ENCODE measurements at places on chromosomes 4 and X.

DNA sequence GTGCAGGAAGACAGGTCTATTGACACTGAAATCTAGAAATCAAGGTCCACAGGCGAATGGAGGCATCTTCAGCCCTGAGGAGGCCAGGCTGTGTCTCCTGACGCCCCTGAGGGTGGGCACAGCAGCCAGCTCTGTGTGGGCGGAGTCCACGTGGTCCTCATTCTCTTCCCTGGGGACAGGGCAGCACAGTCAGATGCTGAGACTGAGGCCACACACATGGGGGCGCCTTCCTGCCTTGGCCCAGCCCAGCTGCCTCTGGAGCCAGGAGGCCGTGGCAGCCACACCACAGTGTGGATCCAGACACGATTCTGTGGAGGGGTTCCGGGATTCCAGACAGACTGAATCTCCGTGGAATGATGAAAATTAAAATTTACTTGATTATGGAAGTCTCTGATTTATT, 20.8 kb downstream of the FGFR3 start:
- no peak for DNase-seq

GRCh38 chr4:127905029-127905428, 24.3 kb downstream of the PLK4 start:
- DNase-seq = no peak

DNA sequence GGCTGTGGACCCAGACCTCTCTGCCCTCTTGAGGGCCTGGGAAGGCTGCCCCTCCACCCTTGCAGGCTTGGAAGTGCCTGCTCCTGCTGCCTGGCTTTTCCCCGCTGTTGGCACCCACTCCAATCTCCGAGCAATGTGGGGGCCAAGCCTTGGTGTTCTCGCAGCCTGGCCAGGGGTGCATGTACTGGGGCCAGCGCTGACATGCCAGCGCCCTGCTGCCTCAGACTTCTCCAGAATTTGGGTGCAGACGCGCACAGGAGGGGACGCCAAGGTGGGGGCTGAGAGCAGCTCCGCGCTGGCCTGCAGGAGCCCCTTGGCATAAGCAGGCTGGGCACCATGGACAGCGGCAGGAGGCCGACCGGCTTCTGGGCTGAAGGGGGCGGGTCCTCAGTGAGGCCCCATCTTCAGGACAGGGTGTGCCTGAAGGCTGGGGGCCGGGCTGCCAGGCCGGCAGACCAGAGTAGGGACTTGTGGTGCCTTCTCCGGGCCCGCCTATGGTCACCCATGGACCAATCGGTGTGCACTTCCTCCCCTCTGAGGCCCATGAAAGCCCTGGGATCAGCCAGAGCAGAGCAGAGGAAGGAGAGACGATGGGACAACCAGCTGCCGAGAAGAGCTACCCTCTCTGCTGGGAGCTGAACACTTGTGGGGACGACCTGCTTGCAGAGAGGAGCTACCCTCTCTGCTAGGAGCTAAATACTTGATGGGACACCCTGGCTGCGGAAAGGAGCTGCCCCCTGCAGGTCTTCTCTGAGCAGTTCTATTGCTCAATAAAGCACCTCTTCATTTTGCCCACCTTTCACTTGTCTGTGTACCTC, 118.3 kb downstream of the DNAAF6 start:
- no peak for DNase-seq

- DNase-seq = no peak
Observed at GRCh38 chr4:31343061-31343460, 622.9 kb downstream of the PCDH7 start.

GRCh38 chr4:176377780-176378179, 58.0 kb downstream of the SPCS3 start:
- DNase-seq = no peak

- no peak for DNase-seq
Observed at GRCh38 chrX:149837639-149838038, 43.3 kb upstream of the MAGEA8 start.

GRCh38 chr4:4704267-4704666, 155.2 kb upstream of the MSX1 start:
- DNase-seq = no peak

DNA sequence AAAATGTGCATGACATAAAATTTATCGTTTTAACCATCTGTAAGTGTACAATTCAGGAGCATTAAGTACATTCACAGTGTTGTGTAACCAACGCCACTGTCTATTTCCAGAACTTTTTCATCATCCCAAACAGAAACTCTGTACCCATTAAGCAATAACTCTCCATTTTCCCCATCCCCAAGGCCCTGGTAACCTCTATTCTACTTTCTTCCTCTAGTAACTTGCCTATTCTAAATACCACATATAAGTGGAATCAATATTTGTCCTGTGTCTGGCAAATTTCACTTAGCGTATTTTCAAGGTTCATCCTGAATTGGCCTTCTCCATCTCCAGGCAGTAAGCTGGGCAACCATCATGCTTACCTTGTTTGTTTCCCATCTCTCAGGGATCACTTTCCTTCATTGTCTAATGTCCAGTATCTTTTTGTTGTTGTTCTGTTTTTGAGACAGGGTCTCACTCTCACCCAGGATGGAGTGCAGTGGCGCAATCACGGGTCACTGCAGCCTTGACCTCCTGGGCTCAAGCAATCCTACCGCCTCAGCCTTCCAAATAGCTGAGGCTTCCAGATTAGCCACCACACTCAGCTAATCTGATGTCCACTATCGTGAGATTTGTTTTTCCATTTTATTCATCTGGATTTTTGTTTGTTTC, 17.7 kb upstream of the GRIPAP1 start:
- DNase-seq = no peak

- no peak for DNase-seq
Observed at GRCh38 chr4:2858451-2859217, 15.0 kb downstream of the ADD1 start.

GRCh38 chr4:65635051-65635821, 35.1 kb downstream of the EPHA5 start:
- no peak for DNase-seq

DNA sequence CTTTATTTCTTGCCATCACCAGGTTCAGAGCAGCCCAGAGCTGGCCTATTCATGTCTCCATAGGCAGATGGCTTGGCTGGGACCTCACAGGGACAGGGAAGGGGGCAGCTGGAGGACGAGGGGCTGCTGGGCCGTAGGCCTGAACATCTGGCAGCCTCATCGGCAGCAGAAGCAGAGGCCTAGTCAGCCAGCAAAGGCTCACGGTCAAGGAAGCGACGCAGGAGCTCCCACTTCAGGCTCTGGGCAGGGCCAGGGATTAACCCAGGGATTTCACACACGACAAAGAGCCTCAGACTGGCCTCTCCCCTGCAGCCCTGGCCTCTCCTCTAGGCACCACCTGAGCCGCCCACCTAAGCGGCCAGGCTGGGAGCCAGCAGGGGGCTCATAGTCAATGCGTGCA, 46.0 kb upstream of the MAN2B2 start:
- DNase-seq = no peak

DNA sequence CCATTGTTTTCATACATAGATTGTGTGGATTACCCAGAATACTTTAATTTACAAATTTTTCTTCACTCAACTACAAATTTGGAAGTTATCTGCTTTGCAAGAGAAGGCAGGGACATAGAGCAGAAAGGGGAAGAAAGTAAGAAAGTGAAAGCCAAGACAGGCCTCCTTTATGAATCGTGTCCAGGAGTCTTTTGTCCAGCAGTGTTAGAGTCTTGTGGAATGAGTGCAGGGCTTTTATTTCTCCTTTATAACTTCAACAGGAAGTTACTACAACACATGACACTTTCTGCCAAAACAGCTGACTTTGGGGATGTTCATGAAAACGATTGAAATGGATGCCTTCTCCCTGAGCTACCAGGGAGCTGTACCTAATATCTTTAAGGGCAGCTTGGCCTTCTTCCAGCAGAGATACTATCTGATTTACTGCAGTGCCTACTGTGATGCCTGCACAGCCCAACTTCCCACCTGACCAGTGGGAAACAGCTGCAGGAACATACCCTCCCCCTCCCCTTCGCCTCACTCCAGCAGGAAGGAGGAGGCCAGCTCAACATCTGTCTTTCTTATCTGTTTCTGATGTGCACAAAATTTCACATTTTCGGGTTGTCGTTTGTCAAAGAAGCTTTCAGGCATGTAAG, 557.7 kb upstream of the SLIT2 start:
- DNase-seq = no peak

Measured in non-pigmented ciliary epithelial cell (primary cell).